Esophagus squamous epithelium (tissue), 5 donors: ENCODE measurements at places on chromosomes 1 and 21.

GRCh38 chr1:201436393-201436792 lies 14.9 kb upstream of the TNNI1 start:
- DNase-seq: no peak

GRCh38 chr1:214709241-214709640 lies 106.2 kb downstream of the CENPF start:
- DNase-seq: no peak

DNA sequence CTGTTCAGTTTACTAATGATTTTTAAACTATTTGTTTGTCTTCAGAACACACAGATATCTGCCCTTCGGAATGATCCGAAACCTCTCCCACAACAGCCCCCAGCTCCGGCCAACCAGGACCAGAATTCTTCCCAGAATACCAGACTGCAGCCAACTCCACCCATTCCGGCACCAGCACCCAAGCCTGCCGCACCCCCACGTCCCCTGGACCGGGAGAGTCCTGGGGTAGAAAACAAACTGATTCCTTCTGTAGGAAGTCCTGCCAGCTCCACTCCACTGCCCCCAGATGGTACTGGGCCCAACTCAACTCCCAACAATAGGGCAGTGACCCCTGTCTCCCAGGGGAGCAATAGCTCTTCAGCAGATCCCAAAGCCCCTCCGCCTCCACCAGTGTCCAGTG lies 51.6 kb downstream of the ACP6 start:
- DNase-seq: no peak

GRCh38 chr1:211610779-211611556 lies 32.0 kb upstream of the SLC30A1 start:
- DNase-seq: no peak

DNA sequence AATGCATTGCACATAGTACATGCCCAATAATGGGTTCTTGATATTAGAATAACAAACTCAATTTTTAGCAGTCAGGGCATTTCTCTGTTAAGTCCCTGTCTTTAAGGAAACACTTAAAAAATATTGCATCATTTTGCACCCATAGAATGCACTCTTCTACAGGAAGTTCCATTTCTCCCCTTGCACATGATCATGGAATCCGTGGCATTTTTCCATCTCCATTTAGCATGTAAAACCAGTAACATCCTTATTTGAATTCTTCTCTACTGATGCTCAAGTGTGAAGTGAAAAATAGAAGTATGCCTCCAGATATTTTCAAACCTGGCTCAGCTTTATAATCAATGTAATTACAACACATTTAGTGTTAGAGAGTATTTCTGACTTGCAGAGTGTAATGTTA lies 192.8 kb downstream of the RWDD3 start:
- no peak for DNase-seq
